Stimulated activated naive CD4-positive, alpha-beta T cell treated with Interleukin-2 at 50 U/mL for 16 hours (primary cell): ENCODE measurements at places on chromosomes 11 and 22.
A peak's percentile ranks its signal among the peaks of the same experiment; 100 is the strongest.

GRCh38 chr11:119783466-119784400 is 54.7 kb upstream of the NECTIN1 start:
- DNase-seq: no peak

DNA sequence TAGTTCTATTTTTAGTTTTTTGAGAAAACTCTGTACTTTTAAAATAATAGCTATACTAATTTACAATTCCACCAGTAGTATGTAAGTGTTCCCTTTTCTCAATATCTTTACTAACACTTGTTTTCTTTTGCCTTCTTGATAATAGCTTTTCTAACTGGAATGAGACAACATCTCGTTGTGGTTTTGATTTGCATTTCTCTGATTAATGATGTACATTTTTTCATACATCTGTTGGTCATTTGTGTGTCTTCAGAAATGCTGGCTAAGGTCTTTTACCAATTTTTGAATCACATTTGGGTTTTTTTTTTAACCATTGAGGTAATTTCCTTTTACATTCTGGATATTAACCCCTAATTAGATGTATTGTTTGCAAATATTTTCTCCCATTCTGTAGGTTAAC is 258.9 kb downstream of the DYNC2H1 start:
- DNase-seq: no peak

DNA sequence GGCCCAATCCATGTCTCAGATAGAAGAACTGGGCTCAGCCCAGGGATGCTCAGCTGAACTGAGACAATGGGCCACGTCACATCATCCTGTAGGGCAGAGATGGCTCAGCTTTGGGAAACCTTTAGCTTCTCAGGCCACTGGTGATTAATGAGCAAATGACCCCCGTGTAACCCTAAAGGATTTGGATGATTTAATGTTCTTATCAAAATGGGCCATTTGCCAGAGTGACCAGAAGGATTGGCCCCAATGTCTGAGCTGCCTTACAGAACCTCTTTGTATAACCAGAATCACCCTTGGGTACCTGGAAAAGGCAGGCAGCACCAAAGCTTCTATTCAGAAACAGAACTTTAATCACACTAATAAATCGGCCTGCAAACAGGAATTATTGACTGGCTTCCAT is 73.7 kb downstream of the ABTB2 start:
- DNase-seq: no peak

GRCh38 chr11:34651551-34651950 is 30.7 kb downstream of the EHF start:
- DNase-seq: no peak

DNA sequence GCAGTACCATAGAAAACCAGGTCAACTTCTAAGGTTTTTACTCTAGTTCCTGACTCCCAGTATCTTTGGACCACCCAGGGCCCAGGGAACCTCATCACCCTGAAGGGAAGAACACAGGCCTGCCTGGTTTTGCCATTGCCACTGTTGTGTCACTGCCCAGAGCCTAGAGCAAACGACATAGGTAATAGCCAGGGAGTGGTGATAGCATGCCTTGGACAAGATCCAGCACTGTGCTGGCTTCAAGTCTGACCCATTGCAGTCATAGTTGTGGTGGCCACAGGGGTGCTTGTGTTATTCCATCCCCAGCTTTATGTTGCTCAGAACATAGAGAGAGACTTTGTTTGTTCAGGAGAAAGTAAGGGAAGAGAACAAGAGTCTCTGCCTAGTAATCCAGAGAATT is 2310.2 kb downstream of the LRRC4C start:
- DNase-seq: no peak

- no peak for DNase-seq
These were observed 69.2 kb upstream of the SHANK2 start for GRCh38 chr11:71321433-71322191.

DNA sequence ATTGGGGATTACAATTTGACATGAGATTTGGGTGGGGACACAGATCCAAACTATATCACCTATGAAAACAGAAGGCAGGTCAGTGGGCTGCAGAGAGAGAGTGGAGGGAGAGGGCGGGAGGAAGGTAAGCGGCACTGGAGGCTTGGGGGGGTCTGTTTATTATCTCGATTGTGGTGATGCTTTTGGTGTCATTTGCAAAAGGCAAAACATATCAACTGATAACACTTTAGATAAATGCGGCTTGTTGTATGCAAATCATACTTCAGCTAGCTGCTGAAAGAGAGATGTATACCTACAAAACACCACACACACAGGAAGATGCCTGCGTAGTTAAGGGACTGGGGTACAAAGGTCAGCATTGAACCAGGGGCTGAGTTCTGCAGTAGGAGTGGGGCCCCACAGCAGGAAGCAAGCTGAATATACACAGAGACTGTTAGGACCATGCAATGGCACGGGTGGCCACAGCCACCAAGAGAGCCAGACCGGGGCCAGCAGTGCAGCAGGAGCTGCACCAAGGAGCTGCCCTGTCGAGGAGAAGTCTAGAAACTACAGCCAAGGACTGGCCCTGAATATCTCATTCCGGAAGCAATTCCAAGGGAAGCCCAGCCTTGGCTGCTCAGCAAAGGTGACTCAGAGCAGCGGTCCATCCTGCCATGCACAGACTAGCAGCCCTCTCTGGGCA is 23.8 kb upstream of the TOLLIP start:
- DNase-seq: no peak

- DNase-seq: no peak
These were observed 65.2 kb downstream of the CSTPP1 start for GRCh38 chr11:47001781-47002181.

DNA sequence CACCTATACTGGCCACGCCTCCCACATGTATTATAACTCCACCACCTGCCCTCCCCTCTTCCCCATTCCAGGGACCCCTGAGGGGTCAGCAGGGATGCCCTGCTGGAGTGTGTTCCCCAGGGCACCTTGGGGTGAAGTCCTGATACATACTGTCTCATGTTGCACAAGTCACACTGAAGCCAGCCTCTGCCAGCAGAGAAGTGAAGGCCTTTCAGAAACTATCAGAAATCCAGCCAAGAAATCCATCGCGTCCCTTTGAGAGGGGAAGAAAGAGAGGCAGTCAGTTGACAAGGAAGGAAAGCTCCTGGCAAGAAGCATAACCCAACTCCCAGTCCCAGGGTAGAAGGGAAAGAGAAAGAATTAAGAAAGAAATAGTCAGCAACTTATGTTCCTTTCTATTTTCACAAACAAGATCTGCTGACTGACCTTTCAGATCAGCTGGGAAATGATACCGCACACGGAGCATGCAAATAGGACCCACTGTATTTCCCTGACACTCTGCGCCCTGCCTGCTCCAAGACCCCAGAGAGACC is 45.2 kb downstream of the SC5D start:
- DNase-seq: no peak

- no peak for DNase-seq
These were observed 21.6 kb upstream of the NNMT start for GRCh38 chr11:114274637-114275036.

GRCh38 chr11:13862845-13863392 is 99.6 kb upstream of the SPON1 start:
- DNase-seq: no peak

DNA sequence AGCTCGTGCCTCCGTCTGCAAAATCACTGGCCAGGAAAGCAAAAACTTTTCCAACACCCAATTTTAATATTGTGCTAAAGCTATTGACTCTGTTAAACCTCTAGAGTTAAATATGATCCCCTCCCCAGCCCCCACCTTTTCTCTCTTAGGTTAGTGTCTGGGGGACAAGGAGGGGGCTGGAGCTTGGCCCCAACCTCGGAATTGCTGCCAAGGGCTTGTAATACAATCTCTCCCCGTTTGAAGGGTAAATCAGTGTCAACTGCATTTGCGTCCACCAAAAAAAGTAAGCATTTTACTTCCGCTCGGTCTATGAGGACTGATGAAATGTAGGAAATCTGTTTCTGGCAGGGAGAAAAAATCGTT is at the start of gene GAS2:
TSS of gene GAS2 (plus strand) at position 287 of the 363 bp plus-strand sequence. CDS start 8,259 bp downstream, outside the sequence.
- DNase-seq: no peak

GRCh38 chr11:64053699-64054098 is 18.0 kb downstream of the FLRT1 start:
- DNase-seq: no peak

DNA sequence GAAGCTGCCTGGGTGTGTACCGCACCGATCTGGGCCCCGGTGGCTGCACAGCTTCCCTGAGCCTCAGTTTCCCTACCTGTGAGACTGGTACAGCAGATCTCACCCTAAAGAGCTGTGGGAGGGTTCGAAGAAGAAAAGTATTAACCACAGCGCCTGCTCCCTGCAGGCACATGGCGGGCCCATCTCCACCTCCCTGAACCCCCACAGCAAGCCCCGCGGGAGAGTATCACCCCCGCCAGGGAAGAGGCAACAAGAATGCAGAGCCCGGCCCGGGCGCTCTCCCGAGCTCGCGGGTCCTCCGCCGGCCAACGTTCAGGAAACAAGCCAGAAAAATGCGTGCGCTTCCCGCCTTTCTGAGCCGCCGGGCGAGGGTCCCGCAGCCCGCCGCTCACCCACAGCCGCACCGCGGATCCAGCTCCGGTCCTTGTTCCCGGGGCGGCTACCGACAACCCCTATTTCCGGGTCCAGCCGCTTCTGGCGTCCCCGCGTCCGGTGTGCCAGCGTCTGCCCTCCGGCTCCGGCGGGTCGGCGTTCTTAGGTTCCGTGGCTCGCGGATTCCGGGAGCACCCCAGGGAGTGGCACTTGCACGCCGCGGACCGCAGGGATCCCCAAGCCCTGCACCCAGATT is at the start of gene TOP3B:
TSS of gene TOP3B (minus strand) at position 450 of the 628 bp plus-strand sequence. CDS start 7,078 bp downstream, outside the sequence.
- peak; percentile 79 for DNase-seq

DNA sequence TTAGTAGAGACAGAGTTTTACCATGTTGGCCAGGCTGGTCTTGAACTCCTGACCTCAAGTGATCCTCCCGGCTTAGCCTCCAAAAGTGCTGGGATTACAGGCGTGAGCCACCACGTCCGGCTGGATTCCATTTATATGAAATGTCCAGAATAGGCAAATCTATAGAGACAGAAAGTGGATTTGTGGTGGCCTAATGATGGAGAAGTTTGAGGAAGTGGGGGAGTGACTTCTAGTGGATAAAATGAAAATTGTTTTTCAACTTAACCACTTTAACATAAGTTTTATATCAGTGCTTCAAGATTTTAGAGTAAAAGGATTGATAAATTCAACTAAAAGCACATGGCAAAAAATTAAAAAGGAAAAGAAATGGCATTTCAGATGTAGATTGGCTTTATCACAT is 66.2 kb downstream of the HIPK3 start:
- no peak for DNase-seq

GRCh38 chr11:70603756-70604211 is 205.5 kb downstream of the CTTN start:
- no peak for DNase-seq

- DNase-seq: no peak
These were observed 11.3 kb downstream of the EED start for GRCh38 chr11:86255896-86256295.

DNA sequence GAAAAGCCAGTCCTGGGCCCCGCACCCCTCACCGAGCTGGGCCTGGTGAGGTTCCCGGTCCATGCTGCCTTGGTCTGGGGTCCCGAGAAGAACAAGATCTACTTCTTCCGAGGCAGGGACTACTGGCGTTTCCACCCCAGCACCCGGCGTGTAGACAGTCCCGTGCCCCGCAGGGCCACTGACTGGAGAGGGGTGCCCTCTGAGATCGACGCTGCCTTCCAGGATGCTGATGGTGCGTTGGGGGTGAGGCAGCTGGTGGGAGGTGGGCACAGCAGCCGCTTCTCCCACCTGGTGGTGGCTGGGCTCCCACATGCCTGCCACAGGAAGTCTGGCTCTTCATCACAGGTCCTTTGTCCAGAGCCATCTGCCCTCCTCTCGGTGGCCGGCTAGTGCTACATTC is 4.5 kb upstream of the SMARCB1 start:
- DNase-seq: no peak

GRCh38 chr22:35905894-35906293 is 122.7 kb downstream of the RBFOX2 start:
- DNase-seq: no peak

DNA sequence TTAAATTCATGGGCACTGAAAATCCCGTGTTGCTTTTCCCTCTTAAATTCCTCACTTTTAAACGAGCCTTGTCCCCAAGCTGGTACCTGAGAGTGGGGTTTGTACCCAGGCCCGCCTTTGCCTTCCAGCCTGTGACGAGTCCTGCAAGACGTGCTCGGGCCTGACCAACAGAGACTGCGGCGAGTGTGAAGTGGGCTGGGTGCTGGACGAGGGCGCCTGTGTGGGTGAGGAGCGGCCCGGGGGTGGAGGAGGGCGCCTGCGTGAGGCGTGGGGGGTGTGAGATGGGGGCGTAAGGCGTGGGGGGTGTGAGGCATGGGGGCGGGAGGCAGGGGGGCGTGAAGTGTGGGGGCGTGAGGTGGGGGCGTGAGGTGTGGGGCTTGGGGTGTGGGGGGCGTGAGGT is 4.0 kb downstream of the CRELD2 start:
- no peak for DNase-seq

DNA sequence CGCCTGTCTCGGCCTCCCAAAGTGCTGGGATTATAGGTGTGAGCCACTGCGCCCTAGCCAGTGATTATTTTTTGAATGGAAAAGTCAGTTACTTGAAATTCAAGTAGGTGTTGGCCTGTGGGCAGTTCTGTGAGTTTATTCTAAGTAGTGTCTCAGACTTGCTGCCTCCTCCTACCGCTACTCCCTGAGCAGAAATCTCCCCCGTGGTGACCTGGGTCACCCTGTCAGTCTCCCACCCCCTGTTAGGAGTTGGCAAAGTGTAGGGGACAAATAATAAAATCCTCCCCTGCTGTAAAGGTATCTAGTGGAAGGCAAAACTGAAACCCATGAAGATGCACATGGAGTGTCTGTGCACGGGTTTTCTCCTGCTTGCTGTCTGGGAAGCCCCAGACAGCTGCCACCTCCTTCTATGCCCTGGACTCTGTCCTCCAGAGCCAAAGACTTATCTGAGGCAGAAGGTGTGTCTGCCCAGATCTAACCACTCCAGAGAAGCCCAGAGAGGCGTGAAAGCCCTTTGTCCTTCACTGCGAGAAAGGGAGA is 26.3 kb downstream of the SNAP29 start:
- no peak for DNase-seq

GRCh38 chr11:115153135-115153534 is 351.1 kb downstream of the CADM1 start:
- no peak for DNase-seq

DNA sequence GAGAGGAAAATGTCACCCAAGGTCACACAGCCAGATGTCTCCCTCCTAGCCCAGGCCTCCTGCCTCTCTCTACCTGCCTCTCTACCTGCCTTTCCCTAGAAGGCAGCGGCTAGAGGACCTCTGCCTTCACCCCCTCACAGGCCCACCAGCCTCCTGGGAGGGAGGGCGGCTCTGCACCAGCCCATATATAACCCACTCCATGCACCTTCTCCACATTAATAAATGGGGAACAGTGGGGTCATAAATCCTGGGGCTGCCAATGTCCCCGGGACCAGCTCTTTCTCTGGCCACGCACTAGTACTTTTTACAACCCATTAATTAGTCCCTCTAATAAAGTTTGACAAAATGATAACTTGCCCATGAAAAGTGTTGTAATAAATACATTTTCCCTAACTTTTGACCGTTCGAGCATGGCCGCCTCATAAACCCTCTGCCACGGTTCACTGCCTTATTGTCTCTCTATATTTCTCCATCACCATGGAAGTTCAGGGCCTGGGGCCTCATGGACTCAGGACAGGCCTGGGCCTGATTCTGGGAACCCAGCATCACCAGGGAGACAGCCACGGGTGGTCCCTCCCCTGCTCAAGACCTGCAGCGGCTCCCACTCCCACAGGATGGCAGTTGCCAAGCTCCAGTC is 102.1 kb downstream of the MN1 start:
- DNase-seq: no peak
